ENCODE measurements at places on chromosomes 6 and 20.

DNA sequence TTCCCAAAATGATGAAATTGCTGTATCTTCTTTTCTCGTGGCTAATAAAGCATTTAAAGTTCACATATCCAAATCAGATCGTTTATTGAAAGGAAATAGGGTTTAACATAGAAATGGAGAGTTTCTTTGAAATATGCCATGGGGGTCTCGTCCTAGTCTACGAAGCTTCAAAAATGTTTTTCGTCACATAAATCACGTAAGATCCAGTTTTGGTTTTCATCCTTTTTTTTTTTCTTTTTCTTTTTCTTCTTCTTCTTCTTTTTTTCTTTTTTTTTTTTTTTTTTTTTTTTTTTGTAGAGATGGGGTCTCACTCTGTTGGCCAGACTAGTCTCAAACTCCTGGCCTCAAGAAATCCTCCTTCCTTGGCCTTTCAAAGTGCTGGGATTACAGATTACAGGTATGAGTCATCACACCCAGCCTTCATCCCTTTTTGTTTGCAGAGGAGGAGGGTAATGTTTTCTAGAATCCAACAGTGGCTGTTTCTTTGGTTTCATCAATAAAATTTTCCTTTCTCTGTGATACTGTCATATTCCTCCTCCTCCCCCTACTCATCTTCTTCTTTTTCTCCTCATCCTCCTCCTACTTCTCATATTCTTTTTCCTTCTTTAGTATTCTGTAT is 94.7 kb upstream of the LOC128125822 start:
- H3K4me1 ChIP-seq = no peaks in the 10 kb centered on the region
- no peaks in the 10 kb centered on the region for H3K27me3 ChIP-seq
- no peak overlapping the region for H3K27ac ChIP-seq
- no peak overlapping the region for H3K4me3 ChIP-seq
- no peaks in the 10 kb centered on the region for H3K36me3 ChIP-seq

DNA sequence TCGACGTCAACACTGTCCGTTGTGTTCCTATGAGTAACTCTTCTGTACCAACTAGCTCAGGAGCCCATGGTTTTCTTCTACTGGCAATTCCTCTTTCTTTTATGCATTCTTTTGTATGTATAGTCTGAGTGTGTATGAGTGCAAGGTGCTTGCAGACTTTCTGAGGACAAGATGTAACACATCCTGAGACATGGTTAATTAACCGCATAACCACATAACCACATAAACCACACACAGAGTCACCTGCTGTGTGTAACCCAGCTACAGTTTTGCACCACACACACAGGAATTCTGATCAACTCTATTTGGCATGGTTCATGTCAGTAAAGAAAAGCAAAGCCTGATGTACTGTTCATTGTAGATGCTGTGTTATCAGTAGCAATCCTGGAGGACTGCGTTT is 98.6 kb downstream of the DACT2 start:
- no peak for DNase-seq
- no peak overlapping the region for H3K4me3 ChIP-seq
- H3K4me1 ChIP-seq = no peaks in the 10 kb centered on the region
- no peak overlapping the region for H3K27ac ChIP-seq
- H3K36me3 ChIP-seq = no peaks in the 10 kb centered on the region

GRCh38 chr6:75418233-75418632 is 75.4 kb downstream of the FILIP1 start:
- H3K27ac ChIP-seq = no peak overlapping the region
- DNase-seq = no peak
- no peaks in the 10 kb centered on the region for H3K27me3 ChIP-seq
- no peaks in the 10 kb centered on the region for H3K36me3 ChIP-seq

DNA sequence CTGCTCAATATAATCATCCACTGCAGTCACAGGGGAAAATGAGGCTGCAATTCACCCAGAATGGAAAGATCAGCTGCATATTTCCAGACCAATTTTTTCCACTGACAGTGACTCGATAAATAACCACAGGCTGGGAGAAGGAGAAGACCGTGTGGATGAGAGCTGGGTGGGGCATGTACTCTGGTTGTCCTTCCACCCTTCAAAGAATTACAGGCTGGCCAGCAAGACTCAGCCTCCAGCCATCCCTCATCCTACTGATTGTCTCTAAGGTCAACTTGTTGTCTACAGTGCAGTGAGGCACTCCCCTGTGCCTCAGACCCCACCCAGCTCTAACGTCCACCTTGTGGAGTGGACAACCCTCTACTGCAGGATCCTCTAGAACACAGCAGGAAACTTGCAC is 14.5 kb upstream of the MAS1 start:
- H3K4me1 ChIP-seq = no peaks in the 10 kb centered on the region
- no peaks in the 10 kb centered on the region for H3K27me3 ChIP-seq
- H3K27ac ChIP-seq = no peak overlapping the region
- H3K36me3 ChIP-seq = no peaks in the 10 kb centered on the region
- no peak overlapping the region for H3K4me3 ChIP-seq

Data from trophoblast cell (in vitro differentiated cells and primary cell).